ENCODE measurements at places on chromosomes 12 and 14. TPM values are rescaled to one million over a fixed set of nuclear protein-coding genes. Genes with fewer than 3 reads are reported as not detected.

DNA sequence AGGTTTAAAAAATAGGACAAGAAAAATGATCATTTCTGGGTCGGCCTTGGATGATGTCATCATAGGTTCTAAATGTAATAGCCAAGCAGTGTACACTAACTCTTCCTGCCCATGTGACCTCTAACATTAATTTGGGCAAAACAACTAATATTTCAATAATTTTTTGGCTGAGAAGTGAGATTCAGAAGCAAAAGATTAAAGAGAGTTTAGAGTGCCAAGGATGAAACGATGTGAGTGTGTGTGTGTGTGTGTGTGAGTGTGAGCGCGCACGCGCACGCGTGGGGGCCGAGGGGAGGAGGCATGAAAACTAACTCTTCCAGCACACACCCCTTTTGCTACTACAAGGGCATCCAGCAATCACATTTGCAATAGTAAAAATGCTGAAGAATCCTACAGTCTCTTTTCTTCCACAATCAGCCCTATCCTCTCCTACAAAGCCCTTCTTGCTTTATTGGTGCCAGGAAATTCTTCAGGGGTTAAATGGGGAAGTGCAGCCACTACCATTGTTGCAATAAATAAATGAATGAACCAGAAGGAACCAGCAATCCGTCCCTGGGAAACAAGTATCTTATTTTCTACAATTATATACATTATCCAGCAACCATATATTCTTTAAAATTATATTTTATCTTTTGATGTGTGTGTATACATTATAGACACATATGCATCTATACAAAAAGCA lies 52.9 kb downstream of the PEBP1 start:
- DNase-seq = peak; percentile 82

- peak; percentile 94 for DNase-seq
These were observed 445.4 kb upstream of the OR4E1 start for GRCh38 chr14:22118899-22119477.

GRCh38 chr12:41930866-41931437 lies 213.7 kb downstream of the GXYLT1 start:
- DNase-seq = peak; percentile 49

DNA sequence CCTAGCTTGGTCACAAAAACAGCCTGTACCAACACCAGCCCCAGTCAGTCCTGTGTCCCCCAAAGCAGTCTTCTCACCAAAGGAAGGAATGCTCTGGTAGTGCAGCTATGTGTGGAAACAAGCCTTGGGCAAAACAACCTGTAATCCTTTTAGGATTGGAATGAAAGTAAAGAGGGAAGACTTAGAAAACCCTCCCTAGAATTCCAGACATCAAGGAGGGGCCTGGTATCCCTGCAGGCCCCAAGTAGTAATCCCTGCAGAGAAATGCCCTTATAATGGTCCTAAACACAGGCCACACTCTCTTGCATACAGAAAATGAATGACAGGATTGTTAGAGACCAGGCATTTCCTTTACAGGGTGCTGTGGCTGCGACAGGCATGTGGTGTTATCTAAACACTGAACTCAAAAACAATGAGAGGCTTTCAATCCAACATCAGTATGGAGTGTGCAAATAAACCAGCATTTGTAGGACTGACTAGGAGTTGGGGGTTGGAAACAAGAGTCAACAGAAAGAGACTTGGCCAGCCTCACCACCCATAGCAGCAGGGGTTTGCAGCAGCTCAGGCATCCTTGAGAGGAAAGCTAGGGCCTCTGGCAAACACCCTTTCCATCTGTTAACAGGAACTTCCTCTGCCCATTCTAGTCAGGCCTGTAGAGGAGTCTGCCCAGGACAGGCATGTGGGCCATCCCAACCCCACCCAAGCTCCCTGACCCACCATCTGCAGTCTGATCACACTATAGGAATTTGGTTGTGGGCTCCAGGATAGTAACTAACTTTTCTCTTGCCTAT lies 59.1 kb downstream of the DCAF5 start:
- DNase-seq = peak; percentile 35

- no peak for DNase-seq
These were observed 107.5 kb upstream of the CPNE8 start for GRCh38 chr12:39012870-39013269.

DNA sequence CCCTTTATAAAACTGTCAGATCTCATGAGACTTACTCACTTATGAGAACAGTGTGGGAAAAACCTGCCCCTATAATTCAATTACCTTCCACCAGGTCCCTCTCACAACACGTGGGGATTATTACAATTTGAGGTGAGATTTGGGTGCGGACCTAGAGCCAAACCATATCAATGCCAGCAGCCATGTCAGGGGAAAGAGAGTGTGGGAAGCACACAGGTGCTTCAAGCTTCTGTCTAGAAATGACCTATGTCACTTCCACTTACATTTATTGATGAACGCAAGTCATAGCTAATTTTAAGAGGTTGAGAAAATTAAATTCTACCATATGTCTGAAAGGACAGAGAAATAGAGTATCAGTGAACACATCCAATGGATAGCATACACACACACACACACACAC lies 32.5 kb upstream of the E2F7 start:
- DNase-seq = no peak

DNA sequence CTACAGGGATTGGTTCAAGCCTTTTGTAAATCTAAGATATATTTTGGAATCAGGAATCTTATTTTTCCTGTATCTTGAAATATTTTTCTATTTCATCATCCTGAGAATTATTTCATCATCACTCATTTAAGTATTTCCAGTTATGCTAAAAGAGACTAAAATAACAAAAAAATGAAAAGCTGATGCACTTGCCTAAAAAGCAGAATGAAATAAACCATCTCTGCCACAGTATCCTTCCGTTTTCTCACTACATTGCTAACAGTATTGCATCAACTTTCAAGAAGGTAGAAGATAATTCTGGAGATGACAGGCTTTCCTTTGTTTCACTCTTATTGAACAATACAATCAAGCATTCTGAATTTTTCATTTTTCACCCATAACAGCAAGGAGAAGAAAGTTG lies 31.1 kb upstream of the EIF5 start:
- DNase-seq = no peak

DNA sequence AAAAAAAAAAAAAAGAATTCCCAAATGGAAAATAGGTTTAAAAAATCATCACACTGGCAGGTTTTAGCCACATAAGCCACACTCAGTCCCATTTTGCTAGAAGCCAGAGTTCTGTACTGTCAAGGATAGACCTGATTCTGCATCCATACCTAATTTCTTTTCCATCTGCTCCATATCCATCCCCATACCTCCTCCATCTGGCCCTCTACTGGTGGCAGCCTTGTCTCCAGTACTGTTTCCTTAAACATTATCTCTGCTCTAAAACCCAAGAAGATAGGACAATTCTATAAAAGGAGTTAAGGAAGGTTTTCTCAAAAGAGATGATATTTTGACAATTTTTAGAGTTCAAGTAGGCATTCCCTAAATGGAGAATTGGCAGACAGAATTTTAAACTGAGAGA lies 26.0 kb upstream of the RXYLT1 start:
- no peak for DNase-seq

GRCh38 chr14:86646696-86647690 lies 1117.0 kb downstream of the FLRT2 start:
- DNase-seq = no peak

DNA sequence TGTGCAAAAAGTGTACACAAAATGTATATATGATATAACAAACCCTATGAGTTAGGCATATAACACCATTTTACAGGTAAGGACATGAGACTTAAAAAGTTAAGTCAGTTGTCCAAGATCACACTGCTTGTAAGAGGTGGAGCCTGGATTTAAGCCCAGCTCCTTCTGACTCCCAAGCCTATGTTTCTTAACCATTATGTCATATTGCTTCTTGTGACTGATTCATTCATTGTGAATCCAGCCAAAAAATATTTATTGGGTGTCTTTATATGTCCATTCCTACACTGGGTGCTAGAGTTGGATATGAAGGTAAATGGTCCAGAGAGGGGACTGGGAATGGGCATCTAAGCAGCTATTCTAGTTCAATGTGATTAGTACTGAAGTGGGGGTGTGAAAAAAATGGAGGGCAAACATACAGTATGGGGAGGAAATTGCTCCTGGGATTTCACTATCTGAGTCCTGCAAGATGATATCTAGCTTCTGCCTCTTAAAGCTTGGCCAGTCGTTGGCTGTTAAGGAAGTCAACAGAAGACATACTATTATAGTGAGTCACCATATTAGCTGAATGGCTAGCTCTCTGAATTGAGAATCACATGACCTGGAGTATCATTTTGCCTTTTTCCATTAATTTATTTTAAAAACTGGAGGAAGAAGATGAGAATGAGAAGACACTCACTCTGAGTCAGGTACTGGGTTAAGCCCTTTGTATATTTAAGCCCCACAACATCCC lies 28.8 kb downstream of the PAX9 start:
- DNase-seq = no peak

GRCh38 chr12:14936224-14936861 lies 2.0 kb downstream of the ERP27 start:
- DNase-seq = no peak

DNA sequence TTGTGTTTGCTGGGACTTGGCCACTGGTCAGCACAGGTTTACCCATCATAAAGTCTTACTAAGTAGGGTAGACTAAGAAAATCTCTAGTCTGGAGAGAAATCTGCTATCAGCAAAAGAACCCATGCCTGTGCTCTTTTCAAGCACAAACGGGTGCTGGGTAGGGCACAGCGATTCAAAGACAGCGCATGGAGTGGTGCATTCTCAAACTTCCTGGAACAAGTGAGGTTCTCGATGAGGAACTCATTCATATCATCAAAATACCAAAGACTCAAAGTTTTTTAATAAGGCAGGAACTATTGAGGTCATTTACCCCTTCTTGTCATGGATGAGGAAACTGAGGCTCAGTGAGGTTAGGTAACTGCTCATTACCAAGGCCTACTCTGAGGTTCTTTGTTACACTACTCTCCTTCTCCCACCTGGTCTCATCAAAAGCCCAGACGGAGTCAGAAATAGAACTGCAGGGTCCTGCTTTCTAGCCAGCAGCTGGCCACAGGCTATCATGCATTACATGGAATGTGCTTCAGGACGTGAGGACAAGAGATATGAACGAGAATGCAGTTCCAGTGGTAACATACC lies 390.3 kb downstream of the ZFP36L1 start:
- DNase-seq = no peak

DNA sequence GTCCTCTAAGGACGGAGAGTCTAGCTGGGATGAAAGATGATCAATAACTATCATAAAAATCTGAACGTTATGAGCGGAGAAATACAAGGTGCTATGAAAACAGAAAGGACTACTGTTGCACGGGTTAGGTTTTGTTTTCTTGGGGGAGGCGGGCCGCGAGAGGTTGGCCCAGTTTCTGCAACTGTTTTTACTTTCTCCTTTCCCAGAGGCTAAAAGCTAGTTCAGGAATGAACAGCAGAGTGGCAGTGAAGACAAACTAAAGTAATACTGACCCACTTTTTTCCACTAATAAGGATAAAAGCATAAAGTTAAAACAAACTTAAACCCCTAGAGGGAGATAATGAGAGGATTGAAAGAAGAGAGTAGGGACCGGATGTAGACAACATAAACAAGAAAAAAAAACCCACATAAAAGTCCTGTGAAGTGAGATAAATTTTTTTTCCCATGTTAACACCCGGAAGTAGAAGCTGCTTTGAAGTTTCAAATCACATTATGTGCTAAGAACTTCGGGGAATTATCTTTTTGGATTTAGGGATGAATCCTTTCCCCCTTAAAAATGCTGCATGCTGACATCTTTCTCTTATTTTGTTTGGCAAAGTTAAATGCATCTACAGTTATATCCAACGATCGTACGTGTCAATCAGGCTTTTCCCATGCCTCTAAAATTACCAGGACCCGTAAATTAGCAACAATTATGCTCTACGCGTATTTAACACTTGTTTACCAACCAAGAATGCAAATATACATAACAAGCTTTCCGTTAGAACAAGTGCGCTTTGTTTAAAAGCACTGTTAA lies 1.0 kb upstream of the CDK17 start:
- peak; percentile 93 for DNase-seq

DNA sequence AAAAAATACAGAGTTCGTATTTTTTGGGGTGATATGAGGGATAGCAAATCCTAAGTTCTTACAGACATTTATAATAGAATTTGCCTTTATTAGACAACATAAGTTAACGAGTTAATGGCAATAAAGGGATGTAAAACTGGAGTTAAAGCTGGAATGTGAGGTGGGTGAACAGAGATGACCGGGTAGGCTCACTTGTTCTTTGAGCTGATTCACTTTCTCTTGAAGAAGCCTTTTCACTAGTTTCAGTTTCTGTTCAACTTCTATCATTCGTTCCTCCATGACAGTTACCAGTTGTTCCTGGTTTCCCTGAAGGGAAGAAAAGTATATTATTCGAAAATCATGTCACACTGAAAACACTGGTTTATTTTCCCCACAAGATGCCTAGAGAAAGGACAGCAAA lies 57.7 kb upstream of the SAV1 start:
- DNase-seq = no peak

GRCh38 chr12:68081561-68081960 lies 78.0 kb downstream of the IFNG start:
- DNase-seq = no peak

FOXN3 gene
- polyA plus RNA-seq = 12.7 TPM

GPR135 gene
- 0.69 TPM for polyA plus RNA-seq

SLC25A21 gene
- polyA plus RNA-seq = 0.26 TPM
